NCI-H1105 (cell line): ENCODE measurements at places on chromosomes 7 and 10.

- DNase-seq: no peak
Measured at GRCh38 chr7:54255242-54255641, 286.9 kb upstream of the VSTM2A start.

- no peak for DNase-seq
Measured at GRCh38 chr10:43965918-43966570, 317.4 kb upstream of the ZNF32 start.

- no peak for DNase-seq
Measured at GRCh38 chr7:2608921-2609411, 22.8 kb upstream of the TTYH3 start.

- DNase-seq: no peak
Measured at GRCh38 chr7:150329331-150330120, 6.2 kb upstream of the ACTR3C start.

DNA sequence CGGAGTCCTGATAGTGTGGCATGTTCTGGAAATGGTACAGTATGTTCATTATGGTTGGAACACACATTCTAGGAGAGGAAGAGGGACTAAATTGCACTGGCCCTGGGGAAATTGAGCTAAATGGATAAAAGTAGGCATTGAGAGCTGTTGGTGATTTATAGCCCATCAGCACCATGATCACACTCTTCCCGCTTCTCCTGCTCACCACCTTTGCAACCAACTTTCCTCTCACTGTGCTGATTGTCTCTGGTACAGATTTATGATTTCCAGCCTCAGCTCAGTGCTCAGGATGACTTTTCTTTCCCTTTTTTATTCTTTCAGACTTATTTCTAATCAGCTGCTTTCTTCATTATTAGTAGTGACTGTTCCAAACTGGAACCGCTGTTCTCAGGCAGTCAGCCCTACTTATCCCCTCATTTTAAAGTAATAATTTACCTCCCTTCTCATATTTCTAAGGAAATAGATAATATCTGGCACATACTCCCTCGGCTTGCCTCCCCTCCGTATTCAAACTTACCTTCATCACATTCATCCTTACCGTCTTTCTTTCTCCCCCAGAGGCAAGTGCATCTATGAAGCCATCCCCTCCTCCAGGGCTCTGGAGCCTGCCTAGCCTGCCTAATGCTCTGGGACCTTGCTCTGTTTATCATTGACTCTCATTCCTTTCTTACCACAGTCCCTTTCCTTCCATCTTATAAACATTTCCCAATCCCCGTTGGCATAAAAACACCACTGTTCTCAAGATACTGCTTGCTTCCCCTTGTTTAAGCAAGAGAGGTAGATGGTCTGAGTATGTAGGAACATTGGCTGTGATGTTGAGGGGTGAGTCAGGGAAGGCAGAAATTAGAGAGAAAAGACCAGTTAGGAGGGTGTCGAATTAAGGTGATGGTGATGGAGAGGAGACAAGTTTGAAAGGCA lies 51.6 kb upstream of the RPA3 start:
- DNase-seq: no peak

- DNase-seq: no peak
Measured at GRCh38 chr10:72123616-72124015, 35.3 kb upstream of the SPOCK2 start.
